ENCODE measurements at places on chromosomes 6 and 20.

DNA sequence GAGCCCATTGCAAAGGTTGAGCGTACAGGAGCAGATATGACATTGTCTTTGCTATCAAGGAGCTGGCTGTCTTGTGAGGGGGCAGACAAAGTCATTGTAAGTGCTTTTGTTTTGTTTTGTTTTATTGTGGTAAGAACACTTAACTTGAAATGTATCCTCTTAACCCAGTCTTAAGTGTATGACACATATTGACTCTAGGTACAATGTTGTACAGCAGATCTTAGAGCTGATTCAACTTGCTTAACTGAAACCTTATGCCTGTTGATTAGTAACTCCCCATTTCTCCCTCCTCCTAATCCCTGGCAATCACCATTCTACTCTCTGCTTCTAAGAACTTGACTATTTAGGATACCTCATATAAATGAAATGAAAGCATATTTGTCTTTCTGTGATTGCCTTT lies 429.0 kb downstream of the BMP2 start:
- no peak for DNase-seq

GRCh38 chr6:159152041-159152440 lies 17.2 kb upstream of the FNDC1 start:
- DNase-seq: no peak

DNA sequence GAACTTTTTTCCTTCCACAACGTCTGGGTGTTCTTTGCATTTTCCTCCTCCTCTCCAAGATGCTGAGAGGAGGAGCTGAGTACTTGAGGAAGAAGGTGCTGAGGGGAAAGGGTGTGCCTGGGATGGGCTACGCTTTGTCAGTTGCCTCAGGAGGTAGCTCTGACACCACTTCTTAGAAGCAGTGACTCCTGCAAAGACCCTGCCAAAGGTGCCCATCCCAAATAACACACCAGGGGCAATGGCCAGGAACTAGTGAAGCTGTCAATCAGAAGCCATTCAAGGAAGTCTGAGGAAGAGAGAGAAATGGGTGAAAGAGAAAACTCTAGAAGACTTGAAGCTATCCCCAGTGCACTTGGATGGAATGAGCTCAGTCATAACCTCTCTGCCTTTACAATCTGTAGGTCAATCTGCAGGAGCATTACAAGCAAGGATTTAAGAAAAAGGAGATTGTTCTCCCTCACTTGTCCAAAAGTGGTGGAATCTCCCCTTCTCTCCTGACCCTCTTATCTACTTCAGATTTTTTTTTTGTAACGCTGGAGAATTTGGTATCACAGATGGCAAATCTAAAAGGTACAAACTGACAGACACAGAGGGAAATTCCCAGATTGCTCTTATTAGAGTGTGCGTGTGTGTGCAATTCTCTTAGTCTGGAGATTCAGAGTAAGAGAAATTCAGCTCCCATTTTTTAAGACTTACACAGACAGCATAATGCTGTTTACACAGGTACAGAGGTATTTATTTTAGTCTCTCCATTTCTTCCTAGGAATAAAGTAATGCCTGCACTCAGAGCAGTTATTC lies 242.6 kb downstream of the GMPR start:
- no peak for DNase-seq

- no peak for DNase-seq
Observed at GRCh38 chr6:49462599-49462926, 490 bp downstream of the MMUT start.

DNA sequence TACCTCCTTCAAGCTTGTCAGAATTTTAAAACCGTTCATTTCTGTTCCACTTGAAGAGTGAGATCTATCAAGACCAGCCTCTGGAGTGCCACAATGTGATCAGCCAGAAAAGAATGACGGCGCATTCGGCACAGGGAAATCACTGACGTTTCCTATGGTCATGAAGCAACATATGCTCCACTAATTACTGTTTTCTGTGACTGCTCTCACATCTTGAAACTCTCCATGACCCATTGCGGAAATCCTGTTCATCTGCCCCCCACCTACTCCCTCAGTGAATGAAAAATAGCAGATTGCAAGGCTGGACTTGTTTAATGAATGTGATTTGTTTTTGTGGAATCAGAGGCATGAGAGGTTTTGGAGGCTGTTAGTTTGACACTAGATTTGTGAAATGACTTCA lies 53.2 kb downstream of the SAMD5 start:
- DNase-seq: no peak

DNA sequence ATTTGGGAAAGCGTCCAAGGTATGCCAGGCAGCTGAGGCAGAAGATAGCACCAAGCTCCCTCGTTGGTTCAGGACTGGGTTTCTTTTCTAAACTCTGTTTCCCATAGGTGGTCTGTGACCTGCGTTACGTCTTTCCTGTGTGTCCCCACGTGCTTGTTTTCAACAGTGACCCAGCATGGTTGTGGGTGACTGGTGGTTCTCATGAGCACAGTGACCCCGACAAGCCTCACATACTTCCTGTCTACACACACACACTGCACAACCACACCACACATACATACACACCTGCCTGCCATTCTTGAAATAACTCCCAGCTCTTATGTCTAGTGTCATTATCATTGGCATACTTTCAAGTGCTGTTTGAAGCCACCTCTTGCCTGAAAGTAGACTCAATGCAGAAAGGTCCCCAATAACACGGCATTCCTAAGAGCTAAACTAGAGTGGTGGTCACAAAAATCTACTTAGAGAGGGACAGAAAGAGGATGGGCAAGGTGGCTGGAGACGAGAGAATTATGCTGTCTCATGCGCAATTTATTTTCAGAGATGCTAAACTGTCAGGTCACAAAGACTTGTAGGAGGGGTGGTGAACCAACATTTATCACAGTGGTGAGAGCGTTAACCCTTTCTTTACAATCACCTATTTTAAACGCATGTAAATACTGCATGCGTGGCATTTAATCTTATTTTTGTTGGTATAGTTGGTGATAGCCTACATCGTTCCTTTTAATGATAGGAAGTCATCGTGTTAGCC lies 66.7 kb downstream of the GCNT2 start:
- DNase-seq: no peak

DNA sequence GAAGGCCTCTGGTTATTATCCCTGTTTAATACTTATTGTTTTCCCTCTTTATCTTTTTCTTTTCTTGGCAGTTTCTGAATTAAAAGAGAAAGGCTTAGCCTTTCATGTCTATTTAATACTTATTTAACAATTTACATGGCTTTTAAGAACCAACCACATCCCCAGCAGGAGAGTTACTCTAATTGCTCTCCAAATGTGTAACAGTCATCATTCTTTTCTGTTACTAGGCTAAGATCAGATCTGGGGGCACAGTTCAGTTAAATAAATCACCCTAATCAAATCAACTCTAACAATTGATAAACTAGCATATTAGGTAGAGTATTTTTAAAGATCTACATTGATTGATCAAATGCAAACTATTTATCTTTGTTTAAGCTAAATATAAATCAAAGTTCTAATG lies 54.1 kb upstream of the NT5E start:
- no peak for DNase-seq

- DNase-seq: no peak
Observed at GRCh38 chr6:56002336-56002735, 126.9 kb upstream of the BMP5 start.

- DNase-seq: no peak
Observed at GRCh38 chr6:143180826-143181225, 120.1 kb downstream of the AIG1 start.

GRCh38 chr6:126905917-126906316 lies 212.6 kb upstream of the RSPO3 start:
- no peak for DNase-seq

- peak; percentile 31 for DNase-seq
Observed at GRCh38 chr20:61311656-61312387, 59.8 kb downstream of the CDH4 start.

DNA sequence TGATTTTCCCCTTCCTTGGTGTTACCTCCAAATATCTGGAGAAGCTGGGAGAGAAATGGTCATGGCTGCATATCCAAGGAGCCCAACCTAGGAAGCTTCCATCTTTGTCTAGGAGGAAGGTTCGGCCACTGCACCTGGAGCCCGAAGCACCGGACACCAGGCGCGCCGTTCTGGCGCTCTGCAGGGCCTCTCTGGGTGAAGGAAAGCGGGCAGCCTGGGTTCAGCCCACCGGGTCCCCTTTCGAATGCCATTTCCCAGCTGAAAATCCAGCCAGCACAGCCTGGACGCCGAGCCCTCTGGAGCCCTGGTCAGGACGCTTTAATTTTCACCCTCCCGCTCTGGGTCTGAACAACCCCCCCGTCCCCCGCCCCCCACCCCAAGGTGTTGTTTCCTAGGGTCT lies 1.2 kb downstream of the LINC00237 start:
- no peak for DNase-seq

DNA sequence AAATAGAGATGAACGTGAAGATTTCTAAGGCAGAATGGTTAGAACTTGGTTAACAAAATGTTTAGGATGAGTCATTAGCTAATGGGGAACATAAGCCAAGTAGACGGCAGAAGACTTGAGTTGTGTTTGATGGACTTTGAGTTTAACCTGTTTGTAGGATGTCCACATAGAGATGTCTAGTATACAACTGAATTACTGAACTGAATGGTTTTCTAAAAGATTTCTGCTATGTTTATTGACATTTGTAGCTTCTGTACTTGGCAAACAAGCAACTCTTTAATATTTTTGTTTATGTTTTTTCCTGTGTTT lies 54.5 kb upstream of the DYNLRB1 start:
- DNase-seq: no peak

GRCh38 chr6:22466665-22467245 lies 102.6 kb upstream of the HDGFL1 start:
- no peak for DNase-seq

- DNase-seq: no peak
Observed at GRCh38 chr6:3617192-3617631, 134.3 kb downstream of the PXDC1 start.

GRCh38 chr6:158439255-158439654 lies 120.6 kb upstream of the TMEM181 start:
- no peak for DNase-seq

GRCh38 chr6:116571683-116572000 lies 338 bp downstream of the RWDD1 start:
- DNase-seq: no peak

DNA sequence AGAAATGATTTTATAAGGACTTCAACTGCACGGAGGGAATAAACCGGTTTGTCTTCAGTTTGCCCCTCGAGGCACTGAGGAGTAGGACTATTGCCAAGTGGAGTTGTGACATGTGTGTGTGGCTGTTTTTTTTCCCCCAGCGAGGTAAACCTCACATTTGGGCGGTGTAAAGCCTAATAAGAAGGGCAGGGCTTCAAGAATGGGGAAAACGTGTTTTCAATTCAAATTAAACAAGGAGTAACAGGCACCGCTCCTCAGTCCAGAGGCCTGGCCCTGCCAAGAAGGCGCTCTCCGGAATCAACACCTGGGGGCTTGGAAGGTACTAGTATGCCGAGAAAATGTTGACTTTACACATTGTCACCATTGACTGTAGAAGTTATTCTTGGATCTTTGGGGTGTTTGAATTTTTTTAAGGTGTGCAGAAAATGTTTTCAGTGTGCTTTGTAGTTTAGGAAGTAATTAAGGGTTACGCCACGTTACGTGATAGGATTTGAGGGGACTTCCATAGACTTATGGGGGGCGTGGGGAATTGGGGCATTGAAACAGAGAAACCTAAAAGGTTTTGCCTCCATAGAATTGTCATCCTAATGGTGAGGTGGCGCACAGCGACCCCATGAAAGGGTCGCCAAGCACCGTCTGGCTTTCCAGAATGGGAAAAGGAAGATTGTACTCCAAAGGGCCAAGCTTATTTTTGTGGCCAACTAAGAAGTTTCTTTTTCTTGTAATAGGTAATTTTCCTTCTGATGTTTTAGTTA lies 791 bp downstream of the ADGRG6 start:
- DNase-seq: no peak

DNA sequence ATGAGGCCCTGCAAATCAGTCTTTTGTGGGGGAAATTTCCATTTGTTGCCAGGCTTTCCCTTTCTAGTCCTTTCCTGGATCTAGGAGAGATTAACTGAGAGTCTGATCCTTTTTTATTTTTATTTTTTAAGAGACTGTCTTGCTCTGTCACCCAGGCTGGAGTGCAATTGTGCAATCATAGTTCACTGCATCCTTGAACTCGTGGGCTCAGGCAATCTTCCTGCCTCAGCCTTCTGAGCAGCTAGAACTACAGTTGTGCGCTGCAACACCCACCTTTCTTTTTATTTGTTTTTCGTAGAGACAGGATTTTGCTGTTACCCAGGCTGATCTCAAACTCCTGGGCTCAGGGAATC lies 22.9 kb downstream of the OR2B2 start:
- no peak for DNase-seq

- DNase-seq: no peak
Observed at GRCh38 chr6:131694832-131695426, 6.3 kb downstream of the OR2A4 start.

- DNase-seq: no peak
Observed at GRCh38 chr20:47335251-47336128, 21.0 kb downstream of the ZMYND8 start.

- DNase-seq: no peak
Observed at GRCh38 chr20:50689864-50690649, 1.3 kb downstream of the RIPOR3 start.

GRCh38 chr20:47785311-47785853 lies at the start of gene SULF2:
Gene SULF2 (minus strand): TSS chr20:47785481. CDS start chr20:47757363, 28,118 bp downstream.
- no peak for DNase-seq

- DNase-seq: no peak
Observed at GRCh38 chr6:44023586-44024454, 103.4 kb downstream of the MRPL14 start.

GRCh38 chr6:17103715-17104114 lies 1.9 kb downstream of the STMND1 start:
- DNase-seq: no peak

- DNase-seq: no peak
Observed at GRCh38 chr6:109118871-109119354, 23.6 kb downstream of the CEP57L1 start.

DNA sequence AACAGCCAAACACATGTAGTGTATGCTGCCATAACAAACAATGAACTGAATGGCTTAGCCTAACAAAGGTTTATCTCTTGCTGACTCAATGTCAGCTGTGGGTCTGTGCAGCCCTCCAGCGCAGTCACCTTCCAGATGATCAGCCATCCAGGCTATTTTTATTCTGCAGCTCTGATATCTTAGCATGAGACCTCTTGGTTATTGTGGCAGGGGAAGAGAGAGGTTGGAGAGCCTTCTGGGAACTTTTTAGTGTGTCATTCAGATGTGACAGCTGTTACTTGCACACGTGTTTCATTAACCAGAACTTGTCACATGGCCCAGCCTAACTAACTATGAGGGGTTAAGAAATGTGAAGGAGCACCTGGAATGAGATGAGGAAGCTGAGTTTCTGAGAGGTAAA lies 202.5 kb downstream of the DHX35 start:
- no peak for DNase-seq

- no peak for DNase-seq
Observed at GRCh38 chr6:135870722-135871121, 19.2 kb downstream of the PDE7B start.

- DNase-seq: no peak
Observed at GRCh38 chr6:36949636-36950035, 4.9 kb upstream of the PI16 start.

Data from NCI-H187 treated with DMSO at 0.1 percent for 48 hours (cell line).